Substantia nigra (tissue), 51 donors: ENCODE measurements at places on chromosomes 2 and 18.

- DNase-seq = no peak
Measured at GRCh38 chr2:149627111-149627801, 39.7 kb upstream of the MMADHC start.

GRCh38 chr2:45011121-45011520 lies 1.9 kb upstream of the SIX2 start:
- no peak for DNase-seq

GRCh38 chr2:42931146-42931817 lies 138.9 kb upstream of the HAAO start:
- DNase-seq = no peak

- DNase-seq = no peak
Measured at GRCh38 chr18:51957001-51957400, 383.0 kb upstream of the DCC start.

DNA sequence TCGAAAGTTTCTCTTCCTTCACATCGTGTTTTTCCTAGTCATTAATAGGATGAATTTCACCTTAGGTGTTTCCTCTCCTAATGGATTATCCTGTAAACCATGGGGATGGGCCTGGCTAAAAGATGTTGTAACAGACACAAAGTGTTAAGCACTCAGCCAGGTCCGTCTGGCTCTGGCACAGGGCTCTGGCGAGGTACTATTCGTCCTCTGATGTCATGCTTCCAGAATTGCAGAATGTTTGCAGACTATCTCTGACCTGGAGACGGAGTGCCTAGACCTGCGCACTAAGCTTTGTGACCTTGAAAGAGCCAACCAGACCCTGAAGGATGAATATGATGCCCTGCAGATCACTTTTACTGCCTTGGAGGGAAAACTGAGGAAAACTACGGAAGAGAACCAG lies 13.2 kb downstream of the ATG16L1 start:
- DNase-seq = no peak

DNA sequence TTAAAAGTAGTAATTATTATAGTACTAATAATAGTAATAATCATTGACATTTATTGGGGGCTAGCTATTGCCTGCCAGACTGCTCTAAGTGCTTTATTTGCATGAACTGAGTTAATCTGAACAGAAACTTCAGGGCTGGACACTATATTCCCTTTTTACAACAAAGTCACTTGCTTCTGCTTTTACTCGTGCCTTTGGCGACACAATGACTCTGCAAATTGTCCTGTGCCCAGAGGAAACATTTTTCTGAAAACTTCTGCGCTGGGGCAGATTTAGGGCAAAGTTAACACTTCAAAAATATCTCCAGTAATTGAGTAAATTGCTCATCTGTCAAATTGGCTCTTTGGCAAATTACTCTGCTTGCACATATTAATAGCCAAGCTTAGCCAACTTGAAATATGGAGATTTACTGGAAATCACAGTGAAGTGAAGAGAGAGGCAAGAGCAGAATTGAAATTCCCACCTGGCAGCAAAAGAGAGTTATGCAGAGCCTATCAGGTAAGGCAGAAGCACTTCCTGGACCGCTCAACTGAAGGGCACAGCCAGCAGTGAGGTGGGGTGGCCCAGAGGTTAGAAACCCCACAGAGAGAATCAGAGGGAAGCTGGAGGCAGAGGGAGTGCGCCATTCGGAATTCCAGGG lies 36.3 kb downstream of the BMP10 start:
- no peak for DNase-seq

GRCh38 chr2:162075689-162076132 lies 1.7 kb upstream of the DPP4 start:
- DNase-seq = no peak

GRCh38 chr2:196719110-196719872 lies 79.8 kb downstream of the CCDC150 start:
- no peak for DNase-seq

DNA sequence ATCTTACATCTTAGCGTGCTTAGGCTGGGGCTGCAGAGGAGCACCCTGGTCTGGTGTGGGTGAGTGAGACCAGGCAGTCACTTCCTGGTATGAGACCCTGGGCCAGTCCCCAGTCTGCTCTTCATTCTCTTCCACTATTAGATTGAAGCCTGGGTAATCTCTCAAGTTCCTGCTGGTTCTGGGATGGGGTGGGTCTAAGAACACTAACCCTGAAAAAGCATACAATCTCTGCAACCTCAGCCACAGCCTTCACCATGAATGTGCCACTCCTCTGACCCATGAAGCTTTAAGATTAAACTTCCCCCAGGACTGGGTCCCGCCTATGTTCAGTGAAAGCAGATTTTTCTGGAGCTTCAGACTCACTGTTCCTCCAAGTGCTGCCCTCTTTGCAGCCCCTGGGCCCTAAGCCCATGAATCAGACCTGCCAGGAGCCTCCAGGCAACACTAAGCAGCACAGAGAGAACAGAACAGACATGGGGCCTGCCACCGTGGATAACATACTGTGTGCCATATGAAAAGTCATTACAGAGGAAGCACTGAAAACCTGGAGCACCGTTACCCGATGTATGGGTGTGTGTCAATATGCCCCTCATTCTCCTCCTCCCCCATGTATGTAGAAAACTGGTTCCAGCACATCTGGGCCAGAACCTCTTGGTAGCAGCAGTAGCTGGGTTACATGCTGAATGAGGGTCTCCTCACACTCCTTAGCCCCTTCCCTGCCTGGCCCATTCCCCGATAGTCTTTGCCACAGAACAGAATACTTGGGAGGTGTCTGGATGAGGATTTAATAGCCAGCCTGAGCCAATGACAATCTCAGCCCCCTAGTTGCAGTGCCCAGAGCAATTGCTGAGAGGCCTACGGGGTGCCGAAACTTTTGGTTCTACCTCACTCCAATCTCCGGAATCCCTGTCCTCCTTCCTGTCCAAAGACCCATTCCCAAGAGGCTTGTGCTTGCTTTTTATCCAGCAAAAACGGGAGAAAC lies 2.7 kb upstream of the SIX2 start:
- DNase-seq = no peak
